Activated CD4-positive, alpha-beta T cell treated with anti-CD3 and anti-CD28 coated beads, Interleukin-2, amount 50 U/mL, for 48 hours (primary cell): ENCODE measurements at places on chromosomes 2 and 18.

- no peak for DNase-seq
These were observed 29.0 kb upstream of the TAF1B start for GRCh38 chr2:9814129-9814868.

- DNase-seq = no peak
These were observed 2.2 kb downstream of the MYO3B start for GRCh38 chr2:170180031-170180566.

DNA sequence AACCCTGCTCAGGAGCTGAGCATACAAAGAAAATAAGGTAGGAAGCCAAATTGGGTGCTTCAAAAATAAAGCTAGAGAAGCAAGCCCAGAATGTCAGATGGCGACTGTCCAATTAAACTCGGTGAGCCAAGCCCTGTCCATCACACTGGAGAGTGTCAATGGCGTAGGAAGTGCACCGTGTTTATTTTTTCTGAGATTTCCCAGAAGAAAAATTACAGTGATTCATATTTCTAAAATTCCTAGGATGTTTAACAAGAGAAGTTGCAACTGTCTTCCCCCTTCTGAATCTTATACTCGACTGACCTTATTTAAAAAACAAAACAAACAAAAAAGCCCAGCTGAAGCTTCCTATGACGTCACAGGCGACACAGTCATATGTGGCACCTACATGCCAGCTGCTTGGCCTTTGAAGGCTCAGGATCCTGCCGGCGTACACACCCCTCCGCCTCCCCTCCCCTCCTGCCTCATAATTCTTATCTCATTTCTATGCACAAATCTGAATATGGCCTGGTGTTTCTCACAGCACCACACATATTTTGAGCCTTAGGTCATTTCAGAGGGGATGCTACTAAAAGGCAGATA, 60.8 kb downstream of the MBP start:
- DNase-seq = no peak

GRCh38 chr2:80687524-80687923, 383.0 kb upstream of the LRRTM1 start:
- no peak for DNase-seq

DNA sequence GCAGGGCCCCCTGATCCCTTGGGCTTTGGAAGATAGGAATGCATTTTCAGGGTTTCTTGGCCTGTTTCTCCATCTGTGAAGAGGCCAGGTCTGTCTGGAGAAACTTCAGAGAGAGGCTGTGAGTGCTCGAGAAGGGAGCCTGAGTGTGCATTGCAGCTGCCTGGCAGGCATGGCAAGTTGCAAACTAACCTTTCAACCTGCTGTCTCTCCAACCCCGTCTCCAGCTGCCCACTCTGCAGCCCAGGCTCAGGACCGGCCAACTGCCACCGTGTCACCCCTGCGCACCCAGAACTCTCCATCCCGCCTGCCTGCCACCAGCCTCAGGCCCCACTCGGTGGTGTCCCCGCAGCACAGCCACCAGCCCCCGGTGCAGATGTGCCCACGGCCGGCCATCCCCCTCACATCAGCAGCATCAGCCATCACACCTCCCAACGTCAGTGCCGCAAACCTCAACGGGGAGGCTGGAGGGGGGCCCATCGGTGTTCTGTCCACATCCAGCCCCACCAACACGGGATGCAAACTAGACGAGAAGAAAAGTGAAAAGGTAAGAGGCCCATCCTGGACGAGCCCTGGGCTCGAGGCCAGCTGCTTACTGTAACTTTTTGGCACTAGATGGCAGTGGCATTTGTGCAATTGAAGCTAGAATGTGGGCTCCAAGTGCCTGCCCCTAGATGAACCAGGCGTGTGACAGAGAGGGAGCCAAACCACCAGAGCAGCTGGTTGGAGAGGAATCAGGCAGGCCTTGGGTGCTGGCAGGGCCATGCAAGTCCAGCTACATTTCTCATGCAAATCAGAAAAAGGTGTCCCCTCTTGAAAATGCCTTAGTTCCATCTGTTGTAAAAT, 164.6 kb downstream of the SEPTIN10 start:
- no peak for DNase-seq

GRCh38 chr2:180017784-180018183, 10.7 kb upstream of the CWC22 start:
- DNase-seq = no peak

GRCh38 chr2:191538334-191538903, 139.5 kb upstream of the NABP1 start:
- no peak for DNase-seq

DNA sequence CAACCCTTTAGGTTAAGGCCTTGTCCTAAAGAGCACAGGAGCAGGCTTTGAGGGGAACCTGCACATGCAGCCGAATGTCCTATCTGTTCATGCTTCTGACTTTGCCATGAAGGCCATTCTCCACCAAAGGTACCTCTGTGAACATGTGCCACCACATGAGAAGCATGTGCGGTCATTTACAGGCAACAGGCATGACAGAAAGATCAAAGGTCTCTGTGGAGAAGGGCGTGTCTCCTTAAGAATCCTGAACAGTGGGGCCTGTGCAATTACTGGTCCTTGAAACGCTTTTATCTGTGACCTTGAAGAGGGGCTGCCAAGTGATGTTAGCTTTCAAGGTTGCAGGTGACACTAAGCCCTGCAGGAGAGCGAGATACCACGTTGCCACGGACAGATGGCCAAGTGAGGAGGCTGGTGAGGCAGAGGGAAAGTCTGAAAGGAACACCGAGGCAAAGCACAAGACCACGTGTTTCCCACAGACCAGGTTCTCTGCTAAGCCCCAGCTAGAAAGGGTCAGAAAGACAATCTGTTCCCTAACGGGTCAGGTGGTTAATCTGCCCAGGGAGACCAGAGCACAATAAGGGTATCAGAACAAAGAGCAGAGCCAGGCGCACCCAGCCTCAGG, 19.5 kb upstream of the POMC start:
- no peak for DNase-seq

GRCh38 chr2:222017252-222017850, 281.4 kb downstream of the PAX3 start:
- no peak for DNase-seq

DNA sequence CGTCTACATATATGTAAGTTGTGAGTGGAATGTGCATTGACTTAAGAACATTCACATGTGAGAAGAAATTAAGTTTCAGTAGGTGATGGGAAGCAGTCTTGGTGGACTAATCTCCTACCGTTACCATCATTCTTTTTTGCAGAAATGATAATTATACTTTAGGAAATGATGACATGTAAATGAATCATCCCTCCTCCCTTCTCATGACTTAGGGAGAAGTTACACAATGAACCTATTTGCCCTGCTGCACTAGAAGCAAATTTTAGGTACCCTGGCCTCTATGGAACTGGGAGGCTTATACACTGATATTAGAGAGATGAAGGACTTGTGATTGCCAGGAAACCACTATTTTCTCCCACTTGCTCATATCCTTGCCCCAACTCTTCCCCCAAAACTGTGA, 214.2 kb downstream of the CALCRL start:
- DNase-seq = no peak

- no peak for DNase-seq
These were observed 79.9 kb upstream of the ITGB6 start for GRCh38 chr2:160279813-160280465.

- no peak for DNase-seq
These were observed 671.9 kb upstream of the PKDCC start for GRCh38 chr2:41375901-41376300.

GRCh38 chr2:237660381-237660900, 33.1 kb downstream of the LRRFIP1 start:
- DNase-seq = no peak

GRCh38 chr2:25651782-25652455, 21.5 kb downstream of the DTNB start:
- DNase-seq = no peak

GRCh38 chr2:13779996-13780395, 852.5 kb upstream of the LRATD1 start:
- no peak for DNase-seq

GRCh38 chr2:152925547-152926448, 207.4 kb downstream of the ARL6IP6 start:
- DNase-seq = peak; percentile 68

- no peak for DNase-seq
These were observed 102.2 kb upstream of the KCTD1 start for GRCh38 chr18:26650310-26651268.

DNA sequence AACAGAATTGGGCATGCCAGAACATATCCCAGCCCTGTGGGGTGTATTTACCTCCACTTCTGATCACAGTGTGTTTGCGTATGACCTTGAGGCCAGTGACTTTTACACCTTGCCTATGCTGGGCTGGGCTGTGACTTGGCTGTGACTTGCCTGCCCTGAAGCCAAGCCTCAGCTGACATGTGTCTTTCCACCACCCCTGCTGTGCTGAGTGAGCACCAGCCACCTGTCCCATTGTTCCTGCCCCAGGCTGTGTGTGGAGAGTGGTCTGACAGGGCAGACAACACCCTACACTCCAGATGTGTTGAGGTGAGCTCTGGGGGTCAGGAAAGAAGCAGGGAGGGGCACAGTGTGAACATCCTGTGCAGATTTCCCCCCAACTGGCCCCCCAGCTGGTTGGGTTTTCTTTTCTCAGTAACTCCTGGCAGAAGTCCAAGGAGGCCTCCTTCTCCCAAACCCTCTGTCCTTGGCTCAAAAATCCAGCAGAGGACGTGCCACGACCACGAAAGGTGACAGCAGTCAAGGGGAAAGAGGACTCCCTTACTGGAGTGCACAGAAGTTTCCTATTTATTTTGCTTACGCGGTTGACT, 5.1 kb upstream of the STEAP3 start:
- no peak for DNase-seq

GRCh38 chr2:18784245-18784644, 194.9 kb upstream of the NT5C1B start:
- no peak for DNase-seq

- DNase-seq = no peak
These were observed 188.2 kb downstream of the PRKCE start for GRCh38 chr2:45839508-45840251.

- DNase-seq = no peak
These were observed 257.1 kb downstream of the ACKR3 start for GRCh38 chr2:236826606-236827156.

DNA sequence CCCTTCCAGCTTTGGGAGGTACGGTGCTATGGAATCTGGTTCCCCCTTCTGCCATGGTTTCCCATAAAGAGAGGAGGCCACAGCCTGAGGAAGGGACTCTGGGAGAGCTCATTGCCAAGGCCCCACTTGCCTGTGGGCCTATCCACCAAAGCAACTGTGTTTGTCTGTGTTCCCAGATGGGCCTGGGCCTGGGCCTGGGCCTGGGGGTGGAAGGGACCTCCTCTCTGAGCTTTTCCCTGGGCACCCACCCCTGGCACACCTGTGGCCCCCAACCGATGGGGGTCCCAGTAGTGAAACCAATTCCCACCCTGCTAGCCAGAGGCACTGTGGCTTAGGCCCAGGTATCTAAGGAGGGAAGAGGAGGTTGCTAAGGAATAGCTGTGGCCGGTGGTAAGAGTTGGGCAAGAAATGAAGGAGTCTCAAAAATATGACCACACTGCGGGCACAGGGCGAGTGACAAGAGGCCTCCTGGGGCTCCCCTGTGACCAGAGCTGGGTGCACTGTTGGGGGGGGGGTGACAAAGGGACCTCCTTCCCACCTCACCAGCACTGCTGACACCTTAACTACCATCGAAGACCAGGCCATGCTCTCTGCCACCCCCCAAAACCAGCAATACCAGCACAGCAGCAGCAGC, 4.9 kb upstream of the DUSP2 start:
- no peak for DNase-seq

- DNase-seq = no peak
These were observed 64.2 kb downstream of the RBMS1 start for GRCh38 chr2:160429248-160430000.

DNA sequence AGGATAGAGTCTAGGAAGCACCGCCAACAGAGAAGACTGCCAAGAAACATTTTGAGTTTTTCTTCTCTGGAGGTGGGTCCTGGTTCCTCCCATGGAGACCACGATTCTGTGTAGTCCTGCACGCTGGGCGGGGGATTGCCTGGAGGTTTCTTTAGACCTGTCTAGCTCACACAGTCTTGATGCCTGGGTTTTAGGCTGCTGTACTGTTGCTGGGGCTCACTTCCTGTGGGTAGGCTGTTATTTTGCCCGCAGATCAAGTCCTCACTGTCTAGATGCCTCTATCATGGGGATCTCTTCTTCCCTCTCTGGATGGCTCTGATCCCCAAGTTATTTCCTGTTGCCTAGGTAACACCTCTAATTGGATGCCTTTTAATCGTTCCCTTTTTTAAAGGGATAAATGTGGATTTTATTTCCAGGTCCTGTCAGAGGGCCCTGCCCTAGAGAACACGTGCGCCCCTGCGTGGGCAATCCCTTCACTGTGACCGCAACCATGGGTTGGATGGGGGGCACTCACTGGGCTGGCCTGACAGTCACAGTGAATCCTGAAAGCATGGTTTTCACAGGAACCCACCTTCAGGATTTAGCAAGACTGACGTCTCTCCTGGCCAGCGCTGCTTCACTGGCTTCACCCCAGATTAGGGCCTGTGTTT, 115.7 kb downstream of the MSH2 start:
- no peak for DNase-seq

DNA sequence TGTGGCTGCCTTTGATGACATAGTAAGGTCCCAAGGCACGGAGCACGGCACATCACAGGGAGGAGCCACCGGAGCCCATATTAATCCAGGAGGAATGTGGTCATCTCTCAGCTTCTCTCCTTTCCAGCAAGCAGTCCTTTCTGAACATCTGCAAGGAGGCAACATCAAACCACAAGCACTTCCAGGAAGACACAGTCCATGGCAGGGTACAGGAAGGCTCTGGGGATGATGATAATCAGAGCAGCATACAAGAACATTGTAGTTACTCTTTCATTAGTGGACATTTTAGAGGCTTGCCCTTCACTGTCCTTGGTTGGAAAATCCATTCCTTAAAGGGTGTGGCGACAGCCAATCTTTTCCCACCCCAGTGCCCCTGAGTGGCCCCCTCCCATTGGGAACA, 31.1 kb downstream of the YPEL5 start:
- DNase-seq = no peak

DNA sequence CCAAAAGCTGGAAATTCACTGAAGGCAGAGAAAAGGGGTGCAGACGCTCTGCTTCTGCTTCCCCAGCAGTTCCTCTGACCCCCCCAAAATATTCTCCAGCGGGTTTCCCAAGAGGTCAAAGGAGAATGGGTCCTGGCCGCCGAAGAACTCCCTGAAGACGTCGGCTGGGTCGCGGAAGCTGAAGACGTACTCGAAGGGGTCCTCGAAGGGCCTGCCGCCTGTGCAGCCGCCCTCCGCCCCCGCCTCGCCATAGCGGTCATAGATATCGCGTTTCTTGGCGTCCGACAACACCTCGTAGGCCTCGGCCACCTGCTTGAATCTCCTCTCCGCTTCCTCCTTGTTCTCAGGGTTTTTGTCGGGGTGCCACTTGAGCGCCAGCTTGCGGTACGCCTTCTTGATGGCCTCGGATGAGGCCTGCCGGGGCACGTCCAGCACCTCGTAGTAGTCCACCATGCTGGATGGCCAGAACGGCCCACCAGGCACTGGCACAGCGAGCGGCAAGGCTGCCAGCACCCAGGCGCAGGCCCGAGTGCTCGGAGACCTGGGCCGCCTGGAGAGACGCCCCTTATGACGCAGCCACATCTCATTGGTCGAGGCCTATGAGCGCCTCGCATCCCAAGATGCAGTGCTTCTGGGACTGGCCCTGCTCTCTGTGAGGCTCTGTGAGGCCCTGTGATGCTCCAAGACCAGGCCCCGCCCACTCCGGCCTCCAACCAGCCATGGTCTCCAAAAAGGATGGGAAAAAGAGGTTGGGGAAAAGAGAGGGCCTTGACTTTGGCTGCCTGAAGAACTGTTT, 14.8 kb downstream of the UGT1A3 start:
- no peak for DNase-seq
